ENCODE measurements at places on chromosomes 7 and 10.

- DNase-seq = no peak
Observed at GRCh38 chr10:49283491-49283890, 15.5 kb upstream of the C10orf71 start.

DNA sequence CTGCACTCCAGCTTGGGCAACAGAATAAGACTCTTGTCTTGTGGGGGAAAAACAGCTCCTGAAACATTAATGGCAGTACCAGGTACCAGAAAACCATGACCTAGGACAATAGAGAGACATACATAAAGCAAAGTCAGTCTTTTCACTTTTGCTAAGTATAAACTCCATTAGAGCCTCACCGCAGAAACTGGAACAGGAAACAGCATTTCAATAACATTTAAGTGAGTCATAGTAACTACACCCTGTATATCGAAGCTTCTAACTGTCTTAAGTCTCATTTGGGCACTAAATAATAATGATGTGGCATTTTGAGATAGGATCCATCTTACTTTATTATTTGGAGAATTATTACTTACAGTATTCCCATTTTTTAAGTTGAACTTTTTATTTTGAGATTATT lies 517.8 kb upstream of the CELF2 start:
- DNase-seq = no peak

DNA sequence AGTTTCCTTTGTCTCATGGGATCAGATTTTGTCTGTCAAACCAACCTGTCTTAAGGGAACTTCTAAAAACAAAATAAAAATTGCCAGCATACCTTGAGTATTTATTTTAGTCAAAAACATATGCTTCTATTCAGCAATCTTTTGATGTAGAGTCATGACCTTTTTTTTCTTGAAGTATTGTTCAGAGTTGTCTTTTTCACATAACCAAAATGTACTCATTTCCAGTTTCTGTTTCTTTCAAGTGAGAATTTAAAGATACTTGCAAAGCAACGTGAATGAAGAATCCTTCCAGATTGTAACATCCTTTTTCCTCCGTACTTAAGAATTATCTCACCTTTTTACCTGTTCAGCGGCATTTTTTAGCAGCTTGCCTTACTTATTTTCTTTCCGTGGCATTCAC lies 37.8 kb downstream of the GNAI1 start:
- DNase-seq = no peak

DNA sequence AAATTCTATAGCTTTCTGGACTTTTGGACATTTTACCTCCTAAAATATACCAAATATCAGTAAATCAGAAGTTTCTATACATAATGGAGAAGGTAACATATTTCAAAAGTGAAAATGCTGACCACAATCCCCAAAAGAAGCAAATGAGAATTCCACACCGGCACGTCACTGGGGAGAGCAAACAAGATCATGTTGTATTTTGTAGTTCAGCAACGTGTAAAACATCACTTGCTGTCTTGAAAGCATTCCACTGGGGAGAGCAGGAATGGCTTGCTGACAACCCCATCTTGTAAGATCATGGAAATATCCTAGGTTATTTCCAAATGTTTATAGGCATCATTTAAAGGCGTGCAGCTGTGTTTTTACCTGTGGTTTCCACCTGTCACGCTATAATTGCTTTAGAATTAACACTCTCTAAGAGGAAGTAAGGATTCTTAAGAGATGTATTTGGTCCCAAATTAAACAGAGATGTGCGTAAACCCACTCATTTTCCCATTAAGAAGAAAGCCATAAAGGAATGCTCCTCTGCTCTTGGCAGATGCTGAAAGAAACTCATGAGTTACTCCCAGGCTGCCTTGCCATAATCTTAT lies 397.1 kb upstream of the POT1 start:
- DNase-seq = no peak

- no peak for DNase-seq
Observed at GRCh38 chr10:98309366-98310355, 41.7 kb upstream of the LOXL4 start.

DNA sequence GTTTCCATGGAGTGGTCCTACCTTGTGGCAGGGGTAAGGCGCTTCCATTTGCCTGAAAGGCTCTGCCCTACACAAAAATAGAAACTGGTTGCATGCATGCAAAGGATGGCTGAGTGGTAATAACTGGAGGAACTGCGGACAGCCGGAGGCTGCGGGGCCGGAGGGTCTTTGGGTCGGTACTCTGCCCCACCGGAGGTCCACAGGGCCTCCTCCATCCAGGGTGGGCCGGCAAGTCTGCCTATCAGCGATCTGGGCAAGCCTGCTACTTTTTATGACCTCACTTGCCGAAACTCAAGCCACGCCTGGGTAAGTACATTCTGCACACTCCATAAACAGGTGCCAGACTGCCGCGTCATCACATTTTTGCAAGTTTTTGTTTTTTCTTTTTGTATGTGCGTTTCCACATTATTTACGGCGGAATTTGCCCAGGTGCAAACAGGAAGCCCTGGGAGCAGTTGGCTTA lies 30.0 kb downstream of the TACC2 start:
- DNase-seq = no peak

GRCh38 chr10:35639021-35639727 lies 2.9 kb downstream of the FZD8 start:
- DNase-seq = no peak

GRCh38 chr10:47047577-47048525 lies 136.6 kb downstream of the PTPN20 start:
- peak; percentile 81 for DNase-seq
